Fibroblast of lung (primary cell): ENCODE measurements at places on chromosomes 11 and 22. TPM values are rescaled to one million over a fixed set of nuclear protein-coding genes. Genes with fewer than 3 reads are reported as not detected.

DNA sequence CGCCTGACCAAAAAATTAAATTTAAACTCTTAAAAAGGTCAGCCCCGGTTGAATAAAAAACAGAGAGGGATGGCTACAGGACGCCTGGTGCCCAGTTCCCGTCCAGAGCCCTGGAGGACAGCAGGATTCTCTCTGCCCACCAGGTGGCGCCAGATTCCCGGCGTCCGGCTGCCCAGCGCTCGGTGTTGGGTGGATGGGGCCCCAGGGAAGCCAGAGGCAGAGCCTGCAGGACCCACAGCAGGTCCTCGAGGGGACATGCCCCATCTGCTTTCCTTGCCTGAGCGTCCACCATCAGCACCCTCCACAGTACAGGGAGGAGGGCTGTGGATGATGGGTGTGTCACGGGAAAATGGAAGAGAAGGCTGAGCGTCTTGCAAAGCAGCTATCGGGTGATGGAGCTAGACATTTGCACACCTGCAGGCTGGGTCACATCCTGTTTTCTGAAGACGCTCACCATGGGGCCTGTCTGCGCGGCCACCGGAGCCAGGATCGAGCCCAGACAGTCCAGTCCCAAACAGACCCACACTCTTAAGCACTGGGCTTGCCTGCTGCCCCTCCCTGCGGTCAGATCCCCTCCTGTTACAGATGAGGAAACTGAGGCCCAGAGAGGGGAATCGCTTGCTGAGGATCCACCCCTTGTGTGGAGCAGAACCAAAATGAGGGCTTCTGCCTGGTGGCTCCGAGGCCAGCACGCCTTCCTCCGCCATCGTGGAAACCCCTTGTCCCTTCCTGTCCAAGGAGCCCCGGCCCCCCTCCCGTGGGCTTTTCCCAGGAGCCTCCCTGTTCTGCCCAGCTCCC is 18.5 kb upstream of the CBX7 start:
- DNase-seq, result peak; percentile 43

- DNase-seq, result no peak
Observed at GRCh38 chr22:43449205-43449830, 37.5 kb downstream of the MPPED1 start.

DNA sequence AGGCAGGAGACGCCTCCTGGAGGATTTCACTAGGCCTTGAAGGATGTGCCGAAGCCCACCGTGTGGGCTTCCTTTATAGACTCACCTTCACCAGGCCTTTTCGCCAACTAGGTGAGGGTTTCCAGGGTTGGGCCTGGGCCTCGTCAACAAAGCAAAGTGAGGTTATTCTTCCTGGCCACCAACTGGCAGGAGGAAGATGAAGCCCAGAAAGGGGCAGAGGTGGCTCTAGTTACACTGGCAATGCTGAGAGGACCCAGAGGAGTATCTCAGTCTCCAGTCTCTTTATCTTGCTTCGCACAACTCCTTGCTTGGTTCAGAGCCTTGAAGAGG is 404 bp upstream of the RELT start:
- DNase-seq, result no peak

DNA sequence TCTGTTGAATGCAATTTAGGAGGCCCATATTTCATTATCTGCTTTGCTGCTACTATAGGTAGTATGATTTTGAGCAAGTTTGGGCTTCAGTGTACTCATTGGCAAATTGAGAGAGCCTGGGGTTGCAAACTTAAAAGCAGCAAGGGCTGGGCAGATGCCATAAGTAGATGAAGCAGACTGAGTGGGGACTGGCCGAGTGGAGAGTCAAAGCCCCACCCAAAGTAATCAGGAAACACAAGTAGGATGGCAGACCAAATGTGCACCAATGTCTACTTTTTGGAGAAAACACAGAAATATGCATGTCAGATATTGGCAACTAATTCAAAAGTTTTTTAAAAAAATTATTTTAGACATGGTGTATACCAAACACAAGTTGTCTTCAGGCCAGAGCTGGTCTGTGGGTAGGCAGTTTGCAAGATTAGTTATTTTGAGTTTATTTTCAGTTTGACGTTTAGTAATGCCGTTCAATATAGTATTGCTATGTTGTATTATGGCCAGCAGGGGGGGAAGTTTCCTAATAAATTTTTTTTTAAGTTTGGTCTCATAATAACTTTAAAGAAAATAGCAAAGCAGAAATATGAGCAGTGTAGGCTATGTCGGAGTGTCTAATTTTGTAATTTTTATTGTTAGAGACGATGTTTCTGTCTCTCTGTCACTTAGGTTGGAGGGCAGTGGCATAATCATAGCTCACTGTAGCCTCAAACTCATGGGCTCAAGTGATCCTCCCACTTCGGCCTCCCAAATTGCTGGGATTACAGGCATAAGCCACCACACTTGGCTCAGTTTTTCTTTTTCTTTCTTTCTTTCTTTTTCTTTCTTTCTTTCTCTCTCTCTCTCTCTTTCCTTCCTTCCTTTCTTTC is 105.1 kb downstream of the HIPK3 start:
- DNase-seq, result peak; percentile 71

- DNase-seq, result no peak
Observed at GRCh38 chr11:121350314-121351082, 57.9 kb downstream of the SC5D start.

The RBX1 gene
- 89.6 and 94.6 TPM in 2 replicates for polyA plus RNA-seq

The PGA4 gene
- polyA plus RNA-seq, result 0.28 TPM in 1 of 2 replicates, not detected in the other

The KDELR3 gene
- polyA plus RNA-seq, result 161 and 305 TPM in 2 replicates
